CD8-positive, alpha-beta memory T cell (primary cell): ENCODE measurements at places on chromosomes 5 and 9. TPM values are rescaled to one million over a fixed set of nuclear protein-coding genes. Genes with fewer than 3 reads are reported as not detected.
A peak's percentile ranks its signal among the peaks of the same experiment; 100 is the strongest.

The PCDHB10 gene
- total RNA-seq: not detected

The RASGEF1C gene
- not detected for total RNA-seq

The PCDHGC5 gene
- not detected for total RNA-seq

The GABRA6 gene
- not detected for total RNA-seq

The RFX3 gene
- 14.6 TPM for total RNA-seq

The GRM6 gene
- total RNA-seq: not detected

The UGT3A1 gene
- not detected for total RNA-seq

GRCh38 chr5:35186749-35187148 lies 43.5 kb downstream of the PRLR start:
- no peak overlapping the region for H3K4me3 ChIP-seq
- H3K27ac ChIP-seq: no peak overlapping the region
- H3K27me3 ChIP-seq: no peaks in the 10 kb centered on the region
- no peaks in the 10 kb centered on the region for H3K36me3 ChIP-seq
- DNase-seq: no peak
- H3K4me1 ChIP-seq: no peaks in the 10 kb centered on the region

DNA sequence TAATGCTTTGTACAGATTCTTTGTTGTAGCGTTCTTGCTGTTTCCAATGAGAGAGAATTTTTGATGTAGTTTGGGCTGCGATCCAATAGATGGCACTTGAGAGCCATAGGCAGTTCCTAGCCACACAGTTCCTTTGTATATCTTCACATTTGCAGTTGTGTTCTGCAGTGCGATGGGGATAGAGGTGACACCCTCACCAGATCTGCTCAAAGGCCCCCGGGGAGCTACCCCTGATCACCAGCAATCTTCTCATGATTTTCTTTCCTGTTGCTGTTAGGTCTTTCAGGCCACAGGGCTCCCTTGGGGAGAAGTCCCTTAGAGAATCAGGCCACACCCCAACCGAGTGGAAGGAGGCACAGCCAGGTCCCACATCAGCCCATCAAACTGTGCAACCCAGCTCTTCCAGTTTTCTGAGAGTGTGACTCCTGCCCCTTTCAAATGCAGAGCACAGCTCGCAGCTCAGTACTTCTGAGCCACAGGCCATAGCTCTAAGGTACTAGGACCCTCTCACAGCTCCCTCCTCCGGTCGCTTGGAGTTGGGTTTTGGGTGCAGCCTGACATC lies 353.7 kb downstream of the SLCO4C1 start:
- H3K4me1 ChIP-seq: no peaks in the 10 kb centered on the region
- no peaks in the 10 kb centered on the region for H3K27me3 ChIP-seq
- no peak overlapping the region for H3K27ac ChIP-seq
- no peaks in the 10 kb centered on the region for H3K36me3 ChIP-seq
- DNase-seq: no peak
- no peak overlapping the region for H3K4me3 ChIP-seq

DNA sequence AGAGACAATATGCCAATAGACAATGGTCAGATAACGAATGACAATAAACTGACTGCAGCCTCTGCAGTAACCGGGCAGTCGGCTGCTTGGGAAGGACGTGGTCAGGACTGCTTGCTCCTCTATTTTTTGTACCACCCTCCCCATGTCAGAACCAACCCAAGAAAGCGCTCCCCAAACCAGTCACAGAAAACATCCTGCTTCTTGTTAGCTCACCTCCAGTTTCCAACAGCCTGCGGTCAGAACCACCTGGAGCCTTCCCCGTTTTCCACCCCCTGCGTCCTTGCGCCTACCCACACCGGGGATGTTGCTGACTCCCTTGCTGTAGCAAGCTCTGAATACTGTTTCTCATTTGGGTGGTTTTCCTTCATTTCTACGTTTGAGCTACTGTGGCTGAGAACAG lies 1.7 kb upstream of the MRNIP start:
- no peaks in the 10 kb centered on the region for H3K36me3 ChIP-seq
- H3K4me3 ChIP-seq: no peak overlapping the region
- H3K27me3 ChIP-seq: no peaks in the 10 kb centered on the region
- peaks cover 6% of the 10 kb centered on the region for H3K4me1 ChIP-seq
- DNase-seq: no peak
- H3K27ac ChIP-seq: no peak overlapping the region

GRCh38 chr5:79518718-79519117 lies 4.8 kb upstream of the HOMER1 start:
- H3K36me3 ChIP-seq: no peaks in the 10 kb centered on the region
- H3K27ac ChIP-seq: no peak overlapping the region
- peaks cover 6% of the 10 kb centered on the region for H3K4me1 ChIP-seq
- DNase-seq: no peak

GRCh38 chr9:114894206-114894605 lies 36.2 kb downstream of the TNFSF8 start:
- no peak for DNase-seq
- H3K4me3 ChIP-seq: no peak overlapping the region
- no peaks in the 10 kb centered on the region for H3K27me3 ChIP-seq
- H3K27ac ChIP-seq: no peak overlapping the region
- H3K4me1 ChIP-seq: peaks cover 76% of the 10 kb centered on the region
- H3K36me3 ChIP-seq: no peaks in the 10 kb centered on the region

DNA sequence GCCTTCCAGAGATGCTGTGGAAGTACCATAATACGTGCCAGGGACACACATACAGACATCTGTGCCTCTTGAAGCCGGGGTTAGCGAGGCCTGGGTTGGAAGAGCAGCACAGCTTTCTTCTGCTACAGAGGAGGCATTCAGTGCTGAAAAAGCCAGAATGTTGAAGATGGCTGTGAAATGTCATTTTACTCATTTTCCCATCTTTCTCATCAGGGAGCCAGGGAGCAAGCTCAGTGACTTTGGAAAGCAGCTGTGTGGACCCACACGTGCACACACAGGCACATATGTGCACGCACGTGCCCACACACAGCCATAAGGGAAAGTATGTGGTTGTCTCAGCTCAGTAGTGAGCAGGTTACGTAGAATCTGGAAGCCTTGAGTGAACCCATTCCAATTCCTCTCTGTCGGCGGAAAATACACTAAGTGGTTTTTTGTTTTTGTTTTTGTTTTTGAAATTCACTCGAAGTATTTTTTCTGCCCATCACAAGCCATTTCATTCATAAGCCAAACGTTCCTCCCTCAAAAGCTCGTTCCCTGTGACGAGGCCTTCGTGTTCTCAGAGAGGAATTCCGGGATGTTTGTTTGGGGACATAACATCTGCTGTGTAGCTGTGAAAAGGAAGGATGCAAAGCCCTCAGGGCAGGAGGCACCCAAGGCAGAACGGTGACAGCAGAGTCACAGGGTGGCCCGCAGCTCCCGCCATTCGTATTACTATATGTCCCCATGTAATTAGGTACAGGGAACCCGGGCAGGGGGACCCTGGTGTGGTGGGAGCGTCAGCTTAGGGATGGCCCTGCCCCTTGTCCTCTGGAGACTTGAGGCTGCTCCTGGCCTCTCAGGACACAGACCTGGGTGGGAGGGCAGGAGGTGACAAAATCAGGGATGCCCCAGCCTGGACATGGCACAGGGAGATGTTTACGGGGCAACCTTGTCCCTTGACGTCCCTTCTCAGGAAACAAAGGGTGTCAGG lies 29.0 kb upstream of the ANKRD33B start:
- H3K4me1 ChIP-seq: peaks cover 15% of the 10 kb centered on the region
- DNase-seq: no peak
- H3K27ac ChIP-seq: no peak overlapping the region
- no peak overlapping the region for H3K4me3 ChIP-seq
- H3K36me3 ChIP-seq: no peaks in the 10 kb centered on the region
- H3K27me3 ChIP-seq: peaks cover 3% of the 10 kb centered on the region

GRCh38 chr5:43017428-43017815 lies 22.7 kb downstream of the ANXA2R start:
- H3K4me3 ChIP-seq: peak overlapping the region; percentile 87
- peak; percentile 67 for DNase-seq
- peak overlapping the region; percentile 96 for H3K27ac ChIP-seq

GRCh38 chr9:86721226-86721781 lies 226.0 kb downstream of the GAS1 start:
- DNase-seq: no peak
- no peak overlapping the region for H3K27ac ChIP-seq
- H3K4me1 ChIP-seq: no peaks in the 10 kb centered on the region
- no peaks in the 10 kb centered on the region for H3K36me3 ChIP-seq

- no peaks in the 10 kb centered on the region for H3K27me3 ChIP-seq
- H3K4me3 ChIP-seq: no peak overlapping the region
- H3K27ac ChIP-seq: no peak overlapping the region
- no peaks in the 10 kb centered on the region for H3K4me1 ChIP-seq
Measured at GRCh38 chr5:170697031-170697430, 86.5 kb upstream of the GABRP start.

DNA sequence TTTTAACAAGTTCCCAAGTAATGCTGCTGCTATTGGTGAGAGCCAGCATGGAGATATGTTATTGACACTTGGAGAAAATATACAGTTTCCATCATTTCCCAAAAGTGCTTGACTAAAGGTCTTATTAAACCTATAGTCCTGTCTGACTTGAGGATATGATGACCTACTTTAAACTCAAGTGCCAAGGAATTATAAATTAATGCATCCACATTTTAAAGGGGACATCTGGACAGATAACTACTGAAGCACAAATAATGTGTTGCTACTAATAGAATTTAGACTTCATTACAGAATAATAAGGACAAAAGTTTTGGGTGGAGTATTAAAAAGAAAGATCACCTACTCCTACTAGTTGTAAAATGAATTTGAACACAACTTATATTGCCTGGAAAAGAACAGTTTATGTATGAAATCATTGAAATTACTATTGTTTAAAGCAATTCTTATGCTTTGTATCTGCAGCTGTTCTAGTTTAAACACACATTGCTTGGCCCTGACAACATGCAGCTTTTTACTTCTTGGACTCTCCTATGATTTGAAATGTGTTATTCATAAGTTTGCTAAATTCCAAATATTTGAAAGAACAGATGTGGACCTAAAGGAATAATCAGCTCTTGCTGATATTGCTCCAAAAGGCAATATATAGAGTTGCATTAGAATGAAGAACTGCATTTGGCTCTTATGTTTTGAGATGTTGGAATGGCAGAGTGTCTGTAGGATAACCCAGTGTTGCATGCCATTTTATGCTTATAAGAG lies 73.4 kb downstream of the SGCD start:
- H3K4me1 ChIP-seq: no peaks in the 10 kb centered on the region
- no peak overlapping the region for H3K27ac ChIP-seq
- no peaks in the 10 kb centered on the region for H3K36me3 ChIP-seq
- no peaks in the 10 kb centered on the region for H3K27me3 ChIP-seq

GRCh38 chr5:155665361-155665760 lies 651.8 kb downstream of the KIF4B start:
- H3K27ac ChIP-seq: no peak overlapping the region
- H3K27me3 ChIP-seq: no peaks in the 10 kb centered on the region
- H3K36me3 ChIP-seq: no peaks in the 10 kb centered on the region

- H3K27me3 ChIP-seq: no peaks in the 10 kb centered on the region
- H3K36me3 ChIP-seq: no peaks in the 10 kb centered on the region
- DNase-seq: no peak
- H3K4me3 ChIP-seq: no peak overlapping the region
- H3K27ac ChIP-seq: no peak overlapping the region
Measured at GRCh38 chr5:33415811-33416354, 24.9 kb upstream of the TARS1 start.

DNA sequence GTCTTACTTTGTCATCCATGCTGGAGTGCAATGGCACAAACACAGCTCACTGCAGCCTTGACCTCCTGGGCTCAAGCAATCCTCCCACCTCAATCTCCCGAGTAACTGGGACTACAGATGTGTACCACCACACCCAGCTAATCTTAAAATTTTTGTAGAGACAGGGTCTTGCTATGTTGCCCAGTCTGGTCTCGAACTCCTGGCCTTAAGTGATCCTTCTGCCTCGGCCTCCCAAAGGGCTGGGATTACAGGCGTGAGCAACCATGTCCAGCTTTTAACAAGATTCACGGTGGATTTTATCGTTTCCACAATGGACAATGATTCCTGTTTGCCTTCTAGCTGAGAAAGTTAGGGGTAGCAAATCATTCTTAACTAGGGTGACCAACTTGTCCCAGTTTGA lies 165.9 kb downstream of the ZNF608 start:
- no peaks in the 10 kb centered on the region for H3K4me1 ChIP-seq
- no peaks in the 10 kb centered on the region for H3K36me3 ChIP-seq
- no peaks in the 10 kb centered on the region for H3K27me3 ChIP-seq
- H3K27ac ChIP-seq: no peak overlapping the region
- H3K4me3 ChIP-seq: no peak overlapping the region

GRCh38 chr9:135607401-135608293 lies 31.7 kb downstream of the GLT6D1 start:
- no peaks in the 10 kb centered on the region for H3K27me3 ChIP-seq
- no peak overlapping the region for H3K4me3 ChIP-seq
- no peaks in the 10 kb centered on the region for H3K36me3 ChIP-seq
- DNase-seq: no peak
- H3K27ac ChIP-seq: no peak overlapping the region

DNA sequence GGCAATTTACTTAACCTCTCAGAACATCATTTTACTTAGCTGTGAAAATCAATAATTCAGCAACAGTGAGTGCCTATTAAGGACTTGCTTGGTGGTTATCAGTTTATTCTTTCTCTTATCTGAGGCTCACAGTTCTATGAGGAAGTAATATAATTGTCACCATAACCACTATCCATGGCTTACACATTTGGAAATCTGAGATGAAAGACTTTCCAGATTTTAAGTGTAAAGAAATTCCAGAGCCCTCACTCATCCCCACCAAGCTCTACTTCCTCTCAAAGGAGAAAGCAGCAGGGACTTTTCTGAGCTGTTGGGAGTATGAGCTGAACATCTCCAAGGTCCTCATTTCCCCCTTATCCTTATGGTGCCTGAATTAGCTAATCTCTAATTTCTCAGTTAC lies 321.5 kb downstream of the FBXL7 start:
- no peak overlapping the region for H3K27ac ChIP-seq
- H3K36me3 ChIP-seq: no peaks in the 10 kb centered on the region
- H3K4me1 ChIP-seq: no peaks in the 10 kb centered on the region
- no peak for DNase-seq

DNA sequence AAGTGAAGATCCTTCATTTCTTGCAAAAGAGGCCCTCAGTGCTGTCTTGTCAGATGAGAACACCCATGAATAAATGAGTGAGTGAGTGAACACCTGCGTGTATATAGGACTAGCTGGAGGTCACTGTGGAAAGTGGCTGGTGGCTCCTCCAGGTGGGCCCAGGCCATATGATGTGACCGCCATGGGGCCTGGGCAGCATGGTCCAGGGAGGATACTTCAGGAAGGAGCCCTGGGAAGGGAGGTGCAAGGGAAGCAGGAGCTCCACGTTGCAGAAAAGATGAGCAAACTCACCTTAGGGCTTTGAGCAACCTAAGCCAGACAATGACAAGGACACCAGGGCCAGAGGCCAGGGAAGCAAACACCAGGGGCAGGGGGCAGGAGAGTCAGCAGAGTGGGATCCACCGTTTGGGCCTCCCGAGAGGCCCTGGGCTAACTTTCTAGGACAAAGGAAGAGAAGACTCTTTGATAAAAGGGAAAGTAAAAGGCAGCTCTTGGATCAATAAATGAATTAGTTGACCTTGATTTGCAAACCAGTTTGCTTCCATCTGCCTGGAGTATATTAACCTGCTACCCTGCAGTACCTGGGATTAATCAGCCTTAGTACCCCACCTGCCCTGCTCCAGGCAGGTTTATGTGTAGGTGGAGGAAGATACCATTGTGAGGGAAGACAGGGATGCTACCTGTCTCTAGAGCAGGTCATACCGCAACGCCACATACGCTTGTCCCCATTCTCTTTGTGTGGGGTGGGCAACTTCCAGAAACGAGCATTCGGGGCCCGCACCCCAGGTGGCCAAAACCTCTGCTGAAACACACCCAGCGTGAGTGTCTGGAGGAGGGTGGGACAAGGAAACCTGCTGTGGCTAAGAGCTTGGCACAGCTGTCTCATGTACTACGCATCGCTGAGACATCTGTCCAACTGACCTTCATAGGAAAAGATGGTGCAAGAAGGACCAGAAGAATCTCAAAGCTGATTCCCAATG lies 51.4 kb upstream of the OLFM1 start:
- no peaks in the 10 kb centered on the region for H3K36me3 ChIP-seq
- H3K4me3 ChIP-seq: no peak overlapping the region
- H3K27ac ChIP-seq: no peak overlapping the region
- H3K27me3 ChIP-seq: no peaks in the 10 kb centered on the region
